ENCODE measurements at places on chromosomes 13 and 19.

- no peak for DNase-seq
Measured at GRCh38 chr19:2345076-2345475, 15.0 kb upstream of the TMPRSS9 start.

DNA sequence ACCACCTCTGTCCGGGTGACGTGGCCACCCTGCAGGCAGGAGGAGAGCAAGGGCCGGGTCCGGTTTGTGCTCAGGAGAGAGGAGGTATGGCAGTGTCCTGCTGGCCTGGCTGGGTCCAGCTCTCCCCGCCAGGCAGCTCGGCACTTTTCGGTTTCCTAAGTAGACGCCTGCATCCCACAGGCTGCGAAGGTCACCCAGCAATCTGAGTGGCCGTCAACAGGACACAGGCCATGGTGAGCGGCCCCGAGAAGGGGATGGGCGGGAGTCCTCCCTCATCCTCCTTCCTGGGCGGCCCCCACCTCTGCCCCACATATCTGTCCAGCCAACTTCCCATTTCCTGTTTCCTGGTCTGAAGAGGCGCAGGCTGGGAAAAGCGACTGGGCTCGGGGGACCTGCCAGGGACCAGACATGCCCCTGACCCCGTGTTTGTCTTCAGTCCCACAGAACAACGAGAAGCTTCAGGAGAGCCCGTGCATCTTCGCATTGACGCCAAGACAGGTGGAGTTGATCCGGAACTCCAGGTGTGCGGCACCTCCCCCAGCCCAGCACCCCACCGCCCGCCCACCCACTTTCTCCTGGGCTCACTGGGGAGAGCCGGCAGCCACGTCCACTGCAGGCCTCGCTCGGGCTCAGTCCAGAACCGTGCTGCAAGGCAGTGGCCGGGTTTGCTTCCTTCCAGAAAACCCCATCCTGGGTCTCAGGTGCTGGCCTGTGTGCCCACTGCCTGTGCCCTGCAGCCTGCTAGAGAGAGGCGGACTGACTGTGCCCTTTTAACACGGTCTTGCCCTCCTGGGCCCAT lies 16.3 kb downstream of the PIAS4 start:
- DNase-seq = no peak

- no peak for DNase-seq
Measured at GRCh38 chr13:112760931-112761330, 71.1 kb downstream of the ATP11A start.

GRCh38 chr19:58556622-58557220 lies 1.7 kb downstream of the UBE2M start:
- no peak for DNase-seq

DNA sequence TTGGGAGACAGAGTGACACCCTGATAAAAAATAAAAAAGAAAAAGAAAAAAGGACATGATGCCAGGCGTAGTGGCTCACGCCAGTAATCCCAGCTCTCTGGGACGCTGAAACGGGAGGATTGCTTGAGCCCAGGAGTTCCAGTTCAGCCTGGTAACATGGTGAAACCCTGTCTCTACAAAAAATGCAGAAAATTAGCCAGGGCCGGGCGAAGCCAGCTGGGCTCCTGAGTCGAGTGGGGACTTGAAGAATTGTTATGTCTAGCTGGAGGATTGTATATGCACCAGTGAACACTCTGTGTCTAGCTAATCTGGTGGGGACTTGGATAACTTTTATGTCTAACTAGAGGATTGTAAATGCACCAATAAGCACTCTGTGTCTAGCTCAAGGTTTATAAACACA lies 32.3 kb downstream of the TMPRSS9 start:
- DNase-seq = no peak

- DNase-seq = no peak
Measured at GRCh38 chr13:31418186-31418585, 218.4 kb downstream of the B3GLCT start.

DNA sequence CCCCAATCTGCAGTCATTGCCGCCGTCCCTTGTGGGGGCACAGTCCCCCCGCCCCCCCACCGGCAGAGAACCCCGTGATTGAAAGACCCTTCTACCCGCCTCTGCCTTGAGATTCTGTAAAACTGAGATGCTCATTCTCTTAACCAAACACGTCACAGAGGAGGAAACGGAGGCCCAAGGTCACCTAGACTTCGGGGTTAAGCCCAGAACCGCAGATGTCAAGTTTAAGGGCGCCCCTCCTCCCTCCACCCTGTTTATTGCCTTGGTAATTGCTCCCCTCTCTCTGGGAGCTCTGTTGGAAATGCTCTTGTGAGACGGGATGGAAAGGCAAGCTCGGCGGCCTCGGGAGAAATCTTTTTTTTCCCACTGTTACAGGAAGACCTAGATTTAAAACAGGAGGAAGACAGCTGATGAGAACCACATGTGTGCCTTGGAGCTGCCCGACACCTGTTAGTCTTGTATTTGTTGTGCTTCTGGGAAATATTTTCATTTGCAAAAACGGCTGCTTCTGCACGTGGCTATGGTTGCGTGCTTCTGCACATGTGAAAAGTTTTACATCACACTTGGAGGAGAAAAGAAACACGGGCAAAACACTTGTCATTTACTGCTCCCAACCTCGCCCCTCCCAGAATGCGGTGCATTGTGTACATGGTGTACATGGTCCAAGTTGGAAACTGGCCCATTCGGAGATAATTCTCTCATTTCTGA lies 1.1 kb upstream of the MED26 start:
- peak; percentile 22 for DNase-seq

- DNase-seq = no peak
Measured at GRCh38 chr13:46202966-46203365, 8.8 kb upstream of the LRRC63 start.

DNA sequence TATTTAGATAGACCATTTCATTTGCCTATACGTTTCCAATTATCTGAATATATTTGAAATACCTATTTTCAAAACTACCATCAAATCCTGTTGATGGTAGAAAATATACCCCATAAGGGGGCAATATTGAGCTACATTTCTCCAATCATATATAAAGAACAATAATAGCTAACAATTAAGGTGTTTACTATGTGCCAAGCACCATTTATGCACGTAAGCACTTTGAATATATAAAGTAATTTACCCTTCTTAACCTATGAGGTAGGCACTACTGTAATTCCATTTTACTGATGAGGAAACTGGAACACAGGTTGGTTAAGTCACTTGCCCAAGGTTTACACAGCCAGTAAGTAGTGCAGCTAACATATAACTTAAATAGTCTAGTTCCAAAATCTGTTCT lies 79.2 kb downstream of the UBL3 start:
- DNase-seq = peak; percentile 40

DNA sequence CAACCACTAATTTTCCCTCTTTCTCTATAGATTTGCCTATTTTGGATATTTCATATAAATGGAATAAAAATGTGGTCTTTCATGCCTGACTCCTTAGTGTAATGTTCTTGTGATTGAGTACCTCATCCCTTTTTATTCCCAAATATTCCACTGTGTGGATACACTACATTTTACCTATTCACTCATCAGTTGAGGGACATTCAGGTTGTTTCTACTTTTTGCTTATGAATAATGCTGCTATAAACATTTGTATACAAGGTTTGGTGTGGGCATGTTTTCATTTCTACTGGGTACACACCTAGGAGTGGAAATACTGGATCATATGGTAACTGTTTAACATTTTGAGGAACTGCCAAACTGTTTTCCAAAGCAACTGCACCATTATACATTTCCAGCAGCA lies 5.1 kb upstream of the WBP4 start:
- no peak for DNase-seq

GRCh38 chr19:50647879-50648615 lies 1.2 kb upstream of the C19orf81 start:
- no peak for DNase-seq

DNA sequence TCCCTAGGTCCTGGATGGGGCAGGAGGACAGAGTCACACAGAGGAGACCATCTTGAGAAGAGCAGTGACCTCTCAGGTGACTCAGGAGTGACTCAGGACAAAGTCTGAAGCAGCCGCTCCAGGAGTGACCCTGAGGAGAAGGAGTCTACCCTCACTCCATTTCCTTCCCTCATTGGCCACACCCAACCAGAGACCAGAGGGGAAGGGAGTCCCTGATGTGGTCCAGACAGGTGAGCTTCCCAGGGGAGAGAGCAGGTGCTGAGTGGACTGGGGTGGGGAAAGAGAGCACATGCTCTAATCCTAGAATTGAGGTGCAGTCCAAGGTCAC lies 75.5 kb upstream of the MEDAG start:
- DNase-seq = no peak

Data from fibroblast of skin of scalp (primary cell).